Muscle of back (tissue), 13 donors: ENCODE measurements at places on chromosomes 3 and 15. TPM values are rescaled to one million over a fixed set of nuclear protein-coding genes. Genes with fewer than 3 reads are reported as not detected.
A peak's percentile ranks its signal among the peaks of the same experiment; 100 is the strongest.

The CHST13 gene
- polyA plus RNA-seq = 0.35 TPM

The CLDN11 gene
- 4.8 TPM for polyA plus RNA-seq

The STRIT1 gene
- polyA plus RNA-seq = 57.9 TPM

GRCh38 chr3:18225709-18226108 is 199.4 kb downstream of the SATB1 start:
- DNase-seq = no peak

The GPR27 gene
- 2.5 TPM for polyA plus RNA-seq

GRCh38 chr3:52026041-52026440 is 30.3 kb downstream of the DUSP7 start:
- peak; percentile 74 for DNase-seq
